ENCODE measurements at places on chromosomes 16 and 17.

DNA sequence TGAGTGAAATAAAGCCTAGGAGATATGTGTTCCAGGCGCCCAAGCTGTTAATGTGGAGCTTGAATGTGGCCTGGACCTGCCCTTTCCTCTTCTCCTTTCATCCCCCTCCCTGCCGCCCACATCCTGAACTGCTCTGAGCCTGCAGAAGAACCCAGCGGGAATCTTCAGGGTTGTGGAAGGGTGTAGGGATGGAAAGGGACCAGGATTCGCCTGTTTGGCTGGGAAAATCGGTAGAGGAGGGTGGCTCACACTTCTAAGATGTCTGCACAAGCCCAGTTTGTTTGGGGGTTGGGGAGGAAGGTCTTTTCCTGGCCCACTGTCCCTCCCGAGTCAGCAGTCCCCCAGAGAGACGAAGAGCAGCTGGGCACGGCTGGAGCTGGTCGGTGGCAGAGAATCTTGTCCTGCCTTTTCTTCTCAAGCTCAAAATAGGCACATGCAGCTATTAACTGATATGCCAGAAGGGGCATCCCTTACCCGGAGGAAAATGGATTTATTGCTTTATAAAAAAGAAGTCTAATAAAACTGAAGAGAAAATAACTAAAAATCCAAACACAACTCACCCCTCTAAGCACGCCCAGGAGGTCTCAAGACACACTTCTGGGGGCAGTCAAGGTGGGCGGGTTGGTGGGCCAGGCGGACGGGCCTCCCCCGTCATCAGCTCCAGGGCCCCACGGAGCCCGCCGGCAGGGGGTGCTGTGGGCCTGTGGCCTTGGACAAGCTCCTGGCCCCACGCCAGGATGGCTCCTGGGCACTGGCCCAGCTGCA, 11.5 kb upstream of the PITPNA start:
- peak; percentile 74 for DNase-seq

DNA sequence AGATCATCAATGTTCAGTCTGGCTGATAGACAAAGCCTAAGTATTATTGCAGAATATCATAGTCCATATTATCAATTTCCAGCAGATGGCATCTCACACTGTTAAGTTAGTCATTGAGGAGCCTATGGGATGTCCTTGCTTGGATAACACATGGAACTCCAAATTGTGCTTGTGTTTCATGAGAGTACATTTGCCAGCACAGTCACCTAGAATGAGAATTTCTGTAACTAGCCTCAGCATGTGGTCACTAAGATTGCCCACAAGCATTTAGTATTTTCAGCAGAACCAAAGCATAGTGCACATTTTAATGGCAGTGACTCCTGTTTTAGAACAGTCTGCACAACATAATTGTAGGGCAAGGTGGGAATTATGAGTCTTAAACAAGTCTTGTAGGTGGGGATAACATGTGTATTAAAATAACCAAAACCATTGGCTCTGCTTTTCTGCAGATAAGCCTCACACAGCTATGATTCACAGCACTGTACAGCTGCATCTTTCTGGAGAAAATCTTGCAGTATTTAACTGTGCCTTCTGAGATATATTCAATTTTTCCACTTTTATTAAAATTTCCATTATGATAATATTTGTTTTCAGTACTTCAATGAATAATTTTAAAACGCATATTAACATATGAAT, 882.8 kb upstream of the SOX9 start:
- DNase-seq, result peak; percentile 67

DNA sequence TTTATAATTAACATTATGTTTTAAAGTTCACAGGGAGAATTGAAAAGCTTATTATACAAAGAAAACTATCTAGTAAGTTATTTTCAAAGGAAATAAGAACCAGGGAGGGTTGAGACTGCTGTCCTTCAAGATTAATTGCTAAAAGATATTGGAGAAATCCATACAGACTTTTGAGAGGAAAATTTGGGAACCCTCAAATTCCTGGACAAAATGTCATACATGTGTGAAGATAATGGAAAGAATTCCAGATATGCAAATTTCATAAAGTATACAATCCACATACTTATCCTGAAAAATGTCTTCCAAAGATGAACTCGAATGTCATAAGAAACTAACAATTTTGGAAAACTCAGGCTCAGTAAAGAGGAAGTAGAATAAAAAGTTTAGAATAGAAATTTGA, 213.8 kb downstream of the HS3ST3A1 start:
- no peak for DNase-seq

- peak; percentile 81 for DNase-seq
Measured at GRCh38 chr17:82674656-82675475, 23.6 kb downstream of the RAB40B start.

- no peak for DNase-seq
Measured at GRCh38 chr17:62822080-62822904, 14.2 kb upstream of the MARCHF10 start.

DNA sequence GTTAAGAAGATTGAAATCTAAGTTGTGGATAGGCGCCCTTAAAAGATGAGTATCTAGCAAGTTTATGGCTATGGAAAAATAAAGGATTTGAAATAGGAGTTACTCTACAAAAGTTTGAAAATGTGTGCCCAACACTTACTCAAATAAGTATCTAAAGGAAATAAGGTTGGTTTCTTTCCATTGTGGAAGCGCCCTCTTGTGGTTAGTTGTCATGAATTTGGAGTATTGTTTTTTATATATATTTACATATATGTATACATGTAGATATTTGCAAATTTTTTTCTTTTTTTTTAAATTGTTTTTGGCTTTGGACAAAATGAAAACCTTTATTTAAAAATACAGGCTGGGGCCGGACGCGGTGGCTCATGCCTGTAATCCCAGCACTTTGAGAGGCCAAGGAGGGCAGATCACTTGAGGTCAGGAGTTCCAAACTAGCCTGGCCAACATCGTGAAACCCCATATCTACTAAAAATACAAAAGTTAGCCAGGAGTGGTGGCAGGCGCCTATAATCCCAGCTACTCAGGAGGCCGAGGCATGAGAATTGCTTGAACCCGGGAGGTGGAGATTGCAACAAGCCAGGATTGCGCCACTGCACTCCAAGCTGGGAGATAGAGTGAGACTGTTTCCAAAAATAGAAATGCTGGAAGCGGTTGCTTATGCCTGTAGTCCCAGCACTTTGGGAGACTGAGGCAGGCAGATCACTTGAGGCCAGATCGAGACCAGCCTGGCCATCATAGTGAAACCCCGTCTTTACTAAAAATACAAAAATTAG, 24.0 kb upstream of the VPS4A start:
- DNase-seq, result peak; percentile 47

GRCh38 chr16:49061137-49061714, 220.4 kb downstream of the CBLN1 start:
- DNase-seq, result no peak

- no peak for DNase-seq
Measured at GRCh38 chr17:2598166-2598565, 4.7 kb downstream of the PAFAH1B1 start.

DNA sequence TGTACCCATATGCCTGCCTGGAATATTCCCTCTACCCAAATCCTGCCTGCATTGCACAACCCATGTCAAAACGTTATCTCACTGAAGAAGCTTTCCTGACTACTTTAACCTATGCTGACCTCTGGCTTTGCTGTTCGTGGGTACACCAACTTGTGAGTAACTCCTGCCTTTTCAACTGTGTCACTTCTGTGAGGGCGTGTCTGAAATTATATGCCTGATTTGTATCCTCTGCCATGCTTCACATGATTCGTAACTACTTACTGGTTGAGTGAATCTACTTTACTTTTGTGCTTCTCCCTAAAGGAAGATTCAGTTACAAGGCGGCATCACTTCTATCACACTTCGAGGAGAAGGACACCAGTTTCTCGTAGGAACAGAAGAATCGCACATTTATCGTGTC, 33.3 kb upstream of the USP43 start:
- DNase-seq, result no peak

- peak; percentile 96 for DNase-seq
Measured at GRCh38 chr17:8152112-8152775, at the start of gene PER1. PER1 (minus strand) TSS chr17:8152404; CDS start chr17:8150706, 1,698 bp downstream.

GRCh38 chr16:56422896-56423441, 2.4 kb downstream of the AMFR start:
- DNase-seq, result no peak

DNA sequence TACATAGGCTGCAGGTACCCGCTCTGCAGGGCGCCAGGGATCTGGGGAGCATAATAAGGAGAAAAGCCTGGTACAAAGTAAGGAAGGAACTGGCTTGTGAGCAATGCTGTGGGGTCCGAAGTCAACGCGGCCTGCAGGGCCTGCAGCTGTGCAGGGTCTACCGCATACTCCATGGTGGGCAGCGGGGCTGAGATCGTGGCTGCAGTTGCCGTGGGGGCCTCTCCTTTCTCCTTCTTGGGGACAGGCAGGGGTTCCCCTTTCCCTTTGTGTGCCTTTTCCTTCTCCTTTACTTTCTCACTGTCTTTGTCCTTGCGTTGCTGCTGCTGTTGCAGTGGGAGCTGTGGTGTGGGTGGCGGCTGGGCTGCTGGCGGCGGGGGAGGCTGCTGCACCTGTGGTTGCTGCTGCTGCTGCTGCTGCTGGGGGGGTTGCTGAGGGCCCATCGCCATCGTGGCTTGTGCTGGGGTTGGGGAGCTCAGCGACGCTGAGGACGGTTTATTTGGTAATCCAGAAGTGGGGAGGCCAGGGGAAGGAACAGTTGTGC, 259.6 kb downstream of the ZFHX3 start:
- no peak for DNase-seq

DNA sequence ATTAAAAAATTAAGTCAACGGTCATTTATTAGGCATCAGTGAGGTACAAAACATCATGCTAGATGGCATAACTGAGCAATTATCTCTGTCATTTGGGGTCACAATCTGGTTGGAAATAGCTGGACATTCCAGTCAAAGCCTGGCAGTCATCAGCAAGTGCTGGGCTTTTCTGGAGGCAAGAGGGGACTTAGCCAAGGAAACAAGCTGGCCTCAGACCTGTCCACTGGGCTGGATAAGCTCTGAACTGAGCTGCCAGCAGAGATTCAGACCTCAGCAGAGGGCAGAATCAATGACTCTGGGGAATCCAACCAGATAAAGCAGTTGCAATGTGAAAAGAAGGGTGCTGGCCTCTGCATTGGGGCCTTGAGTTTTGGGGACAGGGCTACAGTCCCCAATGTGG, 161.9 kb upstream of the NOL11 start:
- no peak for DNase-seq

DNA sequence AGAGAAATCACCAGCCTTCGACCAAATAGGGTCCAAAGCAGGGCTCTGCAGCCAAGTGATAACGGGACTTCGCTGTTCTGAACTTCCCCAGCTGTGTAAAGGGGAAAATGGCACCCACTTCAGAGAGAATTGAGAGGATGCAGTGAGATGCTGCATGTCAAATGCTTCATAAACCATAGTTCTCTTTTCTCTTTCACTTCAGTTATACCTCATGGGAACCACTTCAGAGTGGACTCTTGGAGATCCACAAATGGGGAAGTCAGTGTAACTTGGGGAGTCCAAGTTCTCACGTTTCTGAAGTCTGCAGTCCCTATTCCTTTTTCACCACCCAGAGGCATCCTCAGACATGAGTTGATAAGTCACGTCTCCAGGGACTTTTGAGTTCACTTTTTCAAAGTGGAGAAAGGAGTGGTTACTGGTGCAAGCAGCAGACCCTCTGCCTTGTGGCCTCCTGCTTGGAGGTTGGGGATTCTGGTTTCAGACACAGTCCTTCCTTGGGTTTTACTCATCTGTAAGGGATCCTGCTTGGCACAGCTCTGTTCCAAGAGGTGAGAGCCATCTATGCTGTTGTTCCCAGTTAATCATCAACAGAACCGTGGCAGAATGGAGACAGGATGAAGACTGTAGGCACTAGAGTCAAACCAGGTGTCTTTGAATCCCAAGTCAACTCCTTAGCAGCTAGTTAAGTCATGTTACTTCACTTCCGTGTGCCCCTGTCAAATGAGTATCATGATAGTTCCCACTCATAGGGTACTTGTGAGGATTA, 123.4 kb upstream of the NOL11 start:
- no peak for DNase-seq

DNA sequence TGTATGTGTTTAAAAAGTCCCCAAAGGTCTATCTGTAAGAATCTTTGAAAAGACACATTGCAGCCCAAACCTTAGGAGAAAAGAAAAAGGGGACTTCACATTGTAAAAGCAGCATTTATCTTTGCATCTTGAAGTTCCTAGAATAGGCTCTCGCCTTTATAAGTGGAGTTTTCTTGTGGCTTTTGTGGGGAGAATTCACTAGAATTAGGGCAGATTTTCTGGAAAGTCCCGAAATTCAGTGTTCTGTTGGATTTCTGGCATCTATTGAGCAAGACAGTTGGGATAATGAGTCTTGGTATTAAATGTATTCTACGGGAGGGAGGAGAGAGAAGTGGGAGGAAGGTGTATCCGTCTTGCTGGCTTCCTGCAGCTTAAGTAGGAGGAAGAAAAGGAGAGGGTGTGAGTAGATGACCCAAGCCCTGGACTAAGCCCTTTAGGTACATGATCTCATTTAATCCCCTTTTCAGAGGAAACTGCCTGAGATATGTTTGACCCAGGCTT, 62.6 kb downstream of the PRKCA start:
- no peak for DNase-seq

GRCh38 chr17:27878776-27879562, 14.2 kb downstream of the LYRM9 start:
- DNase-seq, result no peak

- no peak for DNase-seq
Measured at GRCh38 chr16:86382774-86383407, 127.4 kb upstream of the FOXF1 start.

DNA sequence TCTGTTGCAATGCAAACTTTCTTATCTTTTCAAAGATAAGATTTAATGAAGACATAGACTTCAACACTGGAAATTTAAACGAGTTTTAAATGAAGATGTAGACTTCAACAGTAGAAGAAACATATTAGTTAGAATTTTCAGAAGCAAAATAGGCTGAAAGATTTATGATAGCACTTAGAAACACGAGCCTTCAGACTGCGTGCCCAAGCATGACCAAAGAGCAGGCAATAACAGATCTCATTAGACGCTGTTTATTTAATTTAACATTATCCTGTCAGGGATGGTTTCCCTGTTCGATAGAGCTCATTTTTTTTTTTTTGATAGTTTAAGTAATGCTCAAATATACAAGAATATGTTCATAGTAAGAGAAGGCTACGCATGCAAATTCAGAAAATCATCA, 604.7 kb upstream of the SOX9 start:
- DNase-seq, result no peak

DNA sequence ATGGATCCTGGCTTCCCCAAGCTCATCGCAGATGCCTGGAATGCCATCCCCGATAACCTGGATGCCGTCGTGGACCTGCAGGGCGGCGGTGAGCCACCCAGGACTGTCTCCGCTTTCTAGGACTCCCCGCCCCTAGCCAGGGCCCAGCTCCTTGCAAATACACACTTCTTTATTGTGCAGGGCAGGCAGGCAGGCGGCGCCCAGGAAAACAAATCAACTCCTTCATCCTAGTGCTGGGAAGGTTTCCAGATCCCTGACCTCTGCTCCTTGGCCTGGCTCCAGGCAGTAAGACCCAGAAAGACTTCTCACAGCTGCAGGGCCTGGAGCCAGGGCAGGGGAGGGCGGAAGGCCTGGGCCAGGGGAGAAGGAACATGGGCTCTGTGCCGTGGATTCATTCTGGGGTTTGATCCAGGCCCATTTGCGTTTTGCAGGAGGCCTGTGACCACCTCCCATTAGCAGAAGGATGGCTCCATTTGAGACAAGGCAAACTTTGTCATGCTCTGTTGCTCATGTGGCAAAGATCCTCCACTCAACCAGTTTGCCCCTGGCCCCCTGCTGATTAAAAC, 6.0 kb upstream of the LPCAT2 start:
- DNase-seq, result peak; percentile 98

- no peak for DNase-seq
Measured at GRCh38 chr16:58938811-58939210, 204.7 kb upstream of the GOT2 start.
